ENCODE measurements at places on chromosomes 13 and 19.

DNA sequence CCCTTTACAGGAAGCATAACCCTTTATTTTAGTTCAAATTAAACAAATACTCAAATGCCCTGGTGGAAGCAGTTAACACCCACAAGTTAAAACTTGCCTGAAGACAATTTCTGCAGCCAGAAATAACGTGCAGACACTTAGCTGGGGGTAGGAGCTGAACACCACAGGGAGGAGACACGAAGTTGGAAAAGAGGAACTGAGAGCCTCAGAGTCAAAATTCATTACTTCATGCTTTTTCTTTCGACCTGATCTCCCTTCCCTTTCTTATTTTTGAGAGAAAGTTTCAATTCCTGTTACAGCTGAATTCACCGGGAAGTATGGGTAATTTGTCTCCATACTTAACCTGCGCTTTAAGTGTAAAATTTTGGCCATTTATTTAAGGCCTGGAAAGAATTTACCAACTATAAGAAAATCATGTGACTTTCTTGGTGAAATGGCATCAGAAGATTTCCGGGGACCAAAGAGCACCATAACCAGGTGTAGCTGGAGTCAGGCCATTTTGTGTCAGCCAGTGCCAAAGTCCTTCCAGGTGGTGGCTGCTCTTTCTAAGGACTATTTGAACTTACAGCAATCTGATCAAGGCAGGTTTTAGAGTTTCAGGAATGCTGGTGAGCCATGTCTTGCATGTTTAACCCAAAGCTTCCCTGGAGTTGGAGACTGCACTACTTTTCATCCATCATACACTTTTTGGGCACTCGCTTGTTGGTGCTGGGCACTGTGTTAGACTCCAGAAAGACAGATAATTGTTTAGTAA lies 46.5 kb upstream of the RCBTB2 start:
- DNase-seq = no peak

GRCh38 chr13:43783820-43784219 lies 3.0 kb downstream of the ENOX1 start:
- no peak for DNase-seq

- no peak for DNase-seq
Observed at GRCh38 chr19:1248139-1248785, at the start of gene MIDN. Gene MIDN (plus strand): TSS chr19:1248583. CDS start chr19:1250297, 1,714 bp downstream.

DNA sequence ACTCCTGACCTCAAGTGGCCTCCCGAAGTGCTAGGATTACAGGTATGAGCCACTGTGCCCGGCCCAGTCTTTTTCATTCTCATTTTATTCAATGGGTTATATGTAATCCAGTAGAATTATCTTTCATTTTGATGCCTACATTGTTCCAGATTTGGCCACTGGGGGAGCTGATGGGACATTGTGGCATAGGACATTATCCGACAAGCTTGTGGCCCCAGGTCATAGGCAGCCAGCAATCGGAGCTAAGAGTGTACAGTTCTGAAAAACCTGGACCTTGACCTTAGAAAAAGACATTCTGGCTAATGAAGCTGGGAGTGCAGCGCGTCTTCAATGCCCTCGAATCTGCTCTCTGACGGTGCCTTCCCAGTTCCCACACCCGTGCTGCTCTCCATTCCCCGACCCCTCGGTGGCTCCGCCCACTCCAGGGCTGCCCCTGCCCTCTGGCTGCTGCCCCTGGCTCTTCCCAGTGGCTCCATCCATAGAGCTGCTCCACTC lies 108.7 kb downstream of the TEX29 start:
- DNase-seq = peak; percentile 20

DNA sequence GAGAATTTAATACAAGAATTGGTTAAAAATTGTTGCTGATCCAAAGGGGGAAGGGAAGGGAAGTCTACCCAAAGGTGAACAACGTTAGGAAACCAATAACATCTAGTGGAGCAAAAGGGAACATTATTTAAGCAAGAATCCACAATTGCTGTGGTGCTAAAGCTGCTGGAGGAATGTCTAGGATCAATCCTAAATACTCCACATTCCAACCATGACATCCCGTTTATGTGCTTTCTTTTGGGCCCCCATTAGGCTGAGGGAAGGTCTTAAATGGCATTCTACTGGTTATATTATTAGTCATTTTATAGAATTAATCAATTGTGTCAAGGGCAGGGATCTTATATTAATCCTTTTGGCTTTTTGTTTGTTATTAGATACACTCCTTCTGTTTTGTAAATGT lies 39.9 kb upstream of the VWA8 start:
- no peak for DNase-seq

DNA sequence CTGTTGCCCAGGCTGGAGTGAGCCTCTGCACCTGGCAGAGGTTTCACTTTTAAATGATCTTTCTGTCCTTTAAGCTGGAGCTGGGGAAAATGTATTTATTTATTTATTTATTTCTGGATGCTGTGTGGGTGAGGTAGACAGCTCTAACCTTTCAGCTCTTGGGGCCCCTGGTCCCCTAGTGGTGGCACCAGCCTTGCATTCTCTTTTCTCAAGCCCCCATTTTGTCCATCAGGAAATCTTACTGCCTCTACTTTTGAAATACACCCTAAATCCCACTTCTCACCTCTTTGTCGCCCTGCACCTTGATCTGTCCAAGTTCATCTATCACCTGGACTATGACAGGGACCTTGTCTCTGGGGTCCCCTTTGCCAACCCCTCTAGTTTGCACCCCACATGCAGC lies 2.1 kb upstream of the B9D2 start:
- DNase-seq = no peak

GRCh38 chr13:43574605-43575004 lies 212.2 kb downstream of the ENOX1 start:
- DNase-seq = no peak

- DNase-seq = no peak
Observed at GRCh38 chr19:44164327-44164672, 600 bp upstream of the ZNF226 start.
